ENCODE measurements at places on chromosomes 6 and 20.

DNA sequence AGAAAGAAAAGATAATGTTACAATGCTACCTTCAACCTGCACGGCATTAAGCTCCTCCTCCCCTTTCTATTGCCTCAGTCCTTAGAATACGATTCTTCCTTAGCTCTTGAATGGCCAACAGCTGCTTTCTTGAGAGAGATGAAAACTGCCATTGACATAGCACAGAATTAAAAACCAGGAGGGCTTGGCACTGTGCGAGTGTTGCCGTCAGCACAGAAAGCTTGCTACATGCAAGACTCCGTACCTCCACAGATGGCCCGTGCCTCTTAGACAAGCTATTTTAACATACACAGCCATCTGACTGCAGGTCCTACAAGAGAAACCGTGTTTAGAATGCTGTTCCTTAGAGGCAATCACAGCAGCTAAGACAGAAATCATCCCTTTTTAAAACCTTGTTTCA, 51.7 kb downstream of the ALDH5A1 start:
- DNase-seq: no peak

DNA sequence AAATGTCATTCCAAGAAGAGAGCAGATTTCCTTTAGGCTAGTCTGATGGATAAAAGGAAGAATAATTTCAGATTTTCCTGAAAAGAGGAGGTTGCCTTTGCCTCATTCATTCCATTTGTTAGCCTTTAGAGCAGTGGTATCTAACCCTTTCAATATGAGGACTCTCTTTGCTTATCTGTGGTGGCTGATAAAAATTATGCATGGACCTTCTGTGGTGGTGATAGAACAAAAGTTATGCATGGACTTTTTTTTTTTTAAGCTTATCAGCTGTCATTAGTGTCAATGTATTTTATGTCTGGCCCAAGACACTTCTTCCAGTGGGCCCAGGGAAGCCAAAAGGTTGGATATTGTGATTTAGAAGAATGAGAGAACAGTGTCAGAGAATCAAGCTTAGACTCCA, 1.7 kb downstream of the TRIM39 start:
- DNase-seq: no peak

DNA sequence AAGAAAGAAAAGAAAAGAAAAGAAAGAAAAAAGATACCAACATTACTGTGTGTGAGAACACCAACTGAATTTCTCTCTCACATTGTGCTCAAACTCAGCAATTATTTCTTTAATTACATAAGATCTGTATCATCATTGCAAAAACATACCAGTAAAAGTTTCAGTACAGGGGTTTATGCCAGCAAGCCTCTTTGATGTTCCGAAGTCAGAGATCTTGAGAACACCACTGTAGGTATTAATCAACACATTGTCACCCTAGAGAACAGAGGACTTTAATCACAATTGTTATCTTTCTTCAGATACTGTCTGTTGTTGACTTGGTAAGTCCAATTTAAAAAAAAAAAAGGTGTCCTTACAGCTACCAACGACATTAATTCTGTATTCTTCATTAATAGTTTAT, 60.9 kb upstream of the MAP7 start:
- no peak for DNase-seq

GRCh38 chr6:45657226-45657625, 279.5 kb upstream of the SUPT3H start:
- no peak for DNase-seq

DNA sequence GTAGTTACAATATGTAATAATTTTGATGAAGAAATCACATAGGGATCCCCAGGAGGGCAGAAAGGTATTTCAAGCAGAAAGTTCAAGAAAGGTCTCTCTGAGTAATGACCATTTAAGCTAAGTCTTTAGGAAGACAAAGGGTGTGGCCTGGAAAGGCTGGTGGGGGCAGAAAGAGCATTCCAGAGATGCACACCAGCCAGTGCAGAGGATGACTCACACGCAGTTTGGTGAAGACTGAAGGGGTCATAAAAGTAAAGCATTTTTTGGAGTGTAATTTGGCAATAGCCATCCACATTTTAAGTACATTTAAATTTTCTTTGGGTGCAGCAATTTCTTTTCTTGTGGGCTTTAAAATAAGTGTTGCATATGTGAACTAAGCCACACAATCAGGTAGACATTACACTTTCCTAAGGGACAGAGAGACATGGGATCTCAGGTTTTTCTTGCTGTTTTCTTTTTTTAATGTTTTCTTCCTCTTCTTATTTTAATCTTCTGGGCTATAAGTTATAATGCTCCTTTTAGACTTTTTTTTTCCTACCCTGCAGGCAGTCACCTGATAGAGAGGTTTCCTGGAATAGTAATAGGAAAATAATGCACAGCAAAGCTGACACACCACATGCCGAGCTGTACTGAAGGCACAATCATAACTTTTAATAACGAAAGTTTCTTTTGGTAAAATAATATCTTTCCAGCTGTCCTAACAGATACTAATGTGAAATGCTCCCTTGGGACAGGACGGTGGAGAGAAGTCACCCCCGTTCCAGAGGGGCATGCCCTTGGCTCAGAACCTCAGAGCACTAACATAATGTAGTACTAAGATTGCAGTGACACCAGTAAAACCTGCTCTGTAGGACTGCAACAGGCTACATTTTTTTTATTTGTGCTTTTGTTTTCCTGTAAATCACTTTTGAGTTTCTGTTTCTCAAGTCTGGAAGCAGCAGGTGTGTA, 49.6 kb upstream of the PTPRK start:
- no peak for DNase-seq

DNA sequence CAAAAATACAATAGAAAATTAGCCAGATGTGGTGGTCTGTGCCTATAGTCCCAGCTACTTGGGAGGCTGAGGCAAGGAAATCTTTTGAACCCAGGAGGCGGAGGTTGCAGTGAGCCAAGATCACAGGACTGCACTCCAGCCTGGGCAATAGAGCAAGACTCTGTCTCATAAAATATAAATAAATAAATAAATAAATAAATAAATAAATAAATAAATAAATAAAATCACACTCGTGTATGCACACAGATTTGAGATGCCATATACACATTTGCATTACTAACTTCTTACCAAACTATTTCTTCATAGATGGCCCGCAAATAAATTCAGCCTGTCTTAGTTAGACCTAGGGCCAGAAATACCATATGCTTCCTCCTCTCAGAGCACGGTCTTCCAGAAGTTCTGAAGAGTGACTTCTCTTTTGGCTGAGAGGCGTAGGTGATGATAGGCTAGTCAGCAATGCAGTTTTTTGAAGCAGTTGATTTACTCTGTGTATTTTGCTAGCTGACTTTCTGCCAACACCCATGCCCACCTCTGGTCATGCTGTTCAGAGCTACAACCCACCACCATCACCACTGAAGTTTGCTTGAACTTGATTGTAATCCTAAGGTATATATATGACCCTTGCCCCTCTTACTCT, 150.1 kb downstream of the SASH1 start:
- no peak for DNase-seq

DNA sequence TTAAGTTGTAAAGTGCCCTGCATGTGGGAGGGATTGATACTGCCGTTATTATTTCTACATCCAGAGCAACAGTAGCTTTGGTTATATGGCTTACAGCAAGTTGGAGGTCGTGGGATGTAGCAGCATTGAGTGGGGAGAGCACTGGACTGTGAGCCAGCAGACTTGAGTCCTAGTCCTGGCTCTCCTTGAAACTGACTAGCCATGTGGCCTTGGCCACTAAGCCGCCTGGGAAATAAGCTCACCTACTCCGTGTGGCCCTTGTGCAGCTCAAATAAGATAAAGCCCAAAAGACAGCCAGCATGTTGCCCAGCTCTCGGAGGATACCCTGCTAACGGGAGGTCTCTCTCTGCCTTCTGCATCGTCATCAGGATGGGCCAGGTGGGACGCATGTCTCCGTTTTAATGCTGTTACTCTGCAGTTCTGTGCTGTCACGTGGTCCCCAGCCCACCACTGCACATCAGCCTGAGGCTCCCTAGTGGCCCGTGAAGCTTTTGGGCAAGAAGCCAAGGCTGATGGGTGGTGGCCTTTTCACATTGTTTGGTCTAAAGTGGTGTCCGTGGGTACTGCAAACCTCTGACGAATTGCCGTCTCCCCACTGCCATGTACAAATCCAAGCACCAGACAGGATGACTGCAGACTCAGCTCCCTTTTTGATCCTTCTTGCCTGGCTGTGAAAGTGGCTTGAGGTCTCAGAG, 7.9 kb downstream of the EPB41L1 start:
- DNase-seq: no peak

- no peak for DNase-seq
These were observed 81.8 kb downstream of the KIF16B start for GRCh38 chr20:16491294-16491905.

DNA sequence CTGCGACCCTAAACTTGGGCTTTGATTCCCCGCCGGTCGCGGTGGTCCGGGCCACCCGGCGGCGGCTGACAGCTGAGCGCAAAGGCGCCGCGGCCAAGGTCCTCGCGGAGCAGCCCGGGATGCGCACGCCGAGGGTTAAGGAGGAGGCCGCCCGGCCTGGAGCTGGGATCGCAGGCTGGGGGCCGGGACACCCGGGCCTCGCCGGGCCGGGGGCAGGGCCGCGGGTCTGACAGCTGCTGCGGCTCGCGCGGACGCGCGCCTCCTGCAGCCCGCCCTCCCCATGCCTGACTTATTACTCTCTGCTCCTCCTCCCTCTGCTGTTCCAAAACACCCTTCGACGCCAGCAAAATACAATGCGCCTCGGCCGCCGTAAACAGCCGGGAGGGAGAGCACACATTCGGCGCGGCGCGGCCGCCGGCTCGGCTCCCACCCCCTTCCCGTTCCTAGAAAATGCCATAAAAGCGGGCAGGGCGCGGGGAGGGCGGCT, 746 bp downstream of the BACH2 start:
- DNase-seq: no peak

- DNase-seq: no peak
These were observed 65.5 kb downstream of the WASF1 start for GRCh38 chr6:110114004-110114403.

GRCh38 chr6:84764332-84765049, at the start of gene TBX18:
Gene TBX18, minus strand, starts transcription at chr6:84764598. Its CDS starts 417 bp downstream, at chr6:84764181.
- no peak for DNase-seq

All from activated CD8-positive, alpha-beta memory T cell treated with anti-CD3 and anti-CD28 coated beads for 48 hours (primary cell).